ENCODE measurements at places on chromosomes 7 and 10. TPM values are rescaled to one million over a fixed set of nuclear protein-coding genes. Genes with fewer than 3 reads are reported as not detected.
A peak's percentile ranks its signal among the peaks of the same experiment; 100 is the strongest.

- no peak for DNase-seq
These were observed 757.8 kb downstream of the INHBA start for GRCh38 chr7:40944981-40945585.

NXPH1 gene
- not detected for total RNA-seq

GRCh38 chr10:72736176-72736827 lies 44.4 kb downstream of the MCU start:
- DNase-seq, result peak; percentile 53

- no peak for DNase-seq
These were observed 43.5 kb downstream of the STRA8 start for GRCh38 chr7:135277161-135277560.

- DNase-seq, result no peak
These were observed 147.1 kb downstream of the RGS10 start for GRCh38 chr10:119395280-119396007.
